Stimulated activated memory B cell treated with anti-CD40 and anti-IgM and Interleukin-4, amounts not matched to agents 10 μg/mL and 1 μg/mL and 100 μg/mL, for 72 hours (primary cell): ENCODE measurements at places on chromosomes 12 and 14.

DNA sequence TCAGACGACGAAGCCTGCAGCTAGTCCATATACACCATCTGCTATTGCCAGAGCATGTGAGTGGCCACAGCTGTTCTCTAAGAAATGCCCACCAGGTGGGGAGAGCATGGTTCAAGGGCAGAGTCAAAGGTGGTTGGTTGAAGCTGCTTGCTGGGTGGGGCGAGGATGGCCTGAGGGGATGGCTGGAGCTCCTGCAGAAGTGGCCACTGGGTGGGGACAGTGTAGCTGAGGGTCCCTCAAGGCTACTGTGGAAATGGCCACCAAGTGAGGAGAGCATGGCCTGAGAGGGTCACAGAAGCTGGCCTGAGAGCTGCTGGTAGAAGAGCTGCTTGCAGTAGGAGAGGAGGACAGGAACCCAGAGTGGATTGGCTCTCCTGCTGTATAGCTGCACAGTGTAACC is 102.4 kb downstream of the AACS start:
- ATAC-seq, result no peak

DNA sequence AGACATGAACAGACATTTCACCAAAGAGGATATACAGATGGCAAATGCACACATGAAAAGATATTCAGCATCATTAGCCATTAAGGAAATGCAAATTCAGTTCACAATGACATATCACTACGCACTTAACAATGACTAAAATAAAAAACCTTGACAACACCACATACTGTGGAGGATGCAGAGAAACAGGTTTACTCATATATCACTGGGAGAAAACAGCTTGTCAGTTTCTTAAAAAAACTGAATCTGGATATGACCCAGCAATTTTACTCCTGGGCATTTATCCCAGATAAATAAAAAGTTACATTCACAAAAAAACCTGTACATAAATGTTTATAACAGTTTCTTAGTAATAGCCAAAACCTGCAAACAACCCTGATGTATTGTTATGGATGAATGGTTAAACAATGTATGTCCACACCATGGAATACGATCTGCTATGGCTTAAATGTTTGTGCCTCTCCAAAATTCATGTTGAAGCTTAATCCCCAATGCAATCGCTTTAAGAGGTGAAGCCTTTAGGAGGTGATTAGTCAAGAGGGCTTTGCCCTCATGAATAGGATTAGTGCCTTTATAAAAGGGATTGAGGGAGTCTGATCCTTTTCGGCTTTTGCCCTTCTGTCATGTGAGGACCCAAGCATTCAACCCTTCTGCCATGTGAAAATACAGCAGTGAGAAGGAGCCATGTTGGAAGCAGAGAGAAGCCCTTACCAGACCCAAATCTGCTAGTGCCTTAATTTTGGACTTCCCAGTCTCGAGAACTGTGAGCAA is 36.0 kb upstream of the PPP4R3A start:
- ATAC-seq, result no peak

DNA sequence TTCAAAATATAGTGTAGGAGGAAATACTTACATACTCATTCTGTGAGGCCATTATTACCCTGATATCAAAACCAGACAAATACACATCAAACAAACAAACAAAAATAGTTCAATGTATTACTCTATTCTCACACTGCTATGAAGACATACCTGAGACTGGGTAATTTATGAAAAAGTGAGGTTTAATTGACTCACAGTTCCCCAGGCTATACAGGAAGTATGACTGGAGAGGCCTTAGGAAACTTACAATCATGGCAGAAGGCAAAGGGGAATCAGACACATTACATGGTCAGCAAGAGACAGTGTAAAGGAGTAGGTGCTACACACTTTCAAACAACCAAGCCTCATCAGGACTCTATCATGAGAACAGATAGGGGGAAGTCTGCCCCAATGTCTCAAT is 1023.2 kb downstream of the TMTC2 start:
- ATAC-seq, result no peak

DNA sequence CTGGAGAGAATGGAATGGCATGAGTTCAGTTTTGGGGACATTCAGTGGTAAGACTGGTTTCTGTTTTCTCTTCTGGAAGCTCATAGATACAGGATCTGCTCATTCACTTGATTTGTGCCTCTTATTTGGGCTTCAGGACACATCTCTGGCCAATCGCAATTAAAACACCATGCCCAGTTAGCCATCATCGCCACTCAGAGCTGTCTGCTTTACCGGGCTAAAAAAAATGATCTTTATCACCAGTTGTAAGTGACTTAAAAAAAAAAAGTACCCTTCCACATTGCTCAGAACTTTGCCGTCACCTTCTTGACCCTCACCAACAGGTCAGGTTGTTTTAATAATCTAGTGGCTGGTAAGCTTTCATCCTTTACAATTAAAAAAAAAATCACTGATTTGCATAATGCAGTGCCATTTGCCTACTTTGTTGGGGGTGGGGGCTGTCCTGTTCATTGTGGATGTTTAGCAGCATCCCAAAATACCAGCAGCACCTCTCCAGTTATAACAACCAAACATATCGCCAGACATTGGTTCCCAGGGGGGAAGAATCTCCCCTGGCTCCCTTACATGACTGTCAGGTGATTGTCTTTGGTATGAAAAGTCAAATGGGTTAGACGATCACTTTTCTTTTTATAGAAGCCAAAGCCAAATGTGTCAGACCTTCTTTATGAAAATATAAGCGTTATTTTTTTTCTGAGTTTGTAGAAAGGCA is 150.1 kb downstream of the PRKCH start:
- ATAC-seq, result peak; percentile 53

DNA sequence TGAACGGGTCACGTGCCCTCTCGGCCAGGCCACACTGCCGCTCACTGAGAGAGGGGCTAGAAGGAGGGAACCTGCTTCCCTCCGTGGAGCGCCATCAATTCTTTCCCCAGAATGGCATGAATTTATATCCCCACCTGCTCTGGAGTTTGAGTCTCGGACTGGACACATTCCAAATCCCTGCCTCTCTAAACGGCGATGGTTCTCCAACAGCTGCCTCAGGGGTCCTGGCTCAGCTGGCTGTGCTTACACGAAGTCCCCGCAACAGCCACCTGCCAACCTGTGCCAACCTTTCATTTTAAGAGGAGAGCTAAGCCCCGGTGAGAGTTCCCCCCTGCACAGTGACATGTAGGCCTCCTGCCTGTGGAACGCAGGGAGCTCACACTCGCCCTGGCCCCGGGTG is 73.2 kb downstream of the RIMBP2 start:
- ATAC-seq, result no peak

GRCh38 chr12:55938826-55939501 is 8.0 kb downstream of the DGKA start:
- ATAC-seq, result no peak

- ATAC-seq, result no peak
Measured at GRCh38 chr12:28032811-28033537, 60.4 kb upstream of the PTHLH start.

- no peak for ATAC-seq
Measured at GRCh38 chr14:99079061-99079727, 192.8 kb downstream of the BCL11B start.

DNA sequence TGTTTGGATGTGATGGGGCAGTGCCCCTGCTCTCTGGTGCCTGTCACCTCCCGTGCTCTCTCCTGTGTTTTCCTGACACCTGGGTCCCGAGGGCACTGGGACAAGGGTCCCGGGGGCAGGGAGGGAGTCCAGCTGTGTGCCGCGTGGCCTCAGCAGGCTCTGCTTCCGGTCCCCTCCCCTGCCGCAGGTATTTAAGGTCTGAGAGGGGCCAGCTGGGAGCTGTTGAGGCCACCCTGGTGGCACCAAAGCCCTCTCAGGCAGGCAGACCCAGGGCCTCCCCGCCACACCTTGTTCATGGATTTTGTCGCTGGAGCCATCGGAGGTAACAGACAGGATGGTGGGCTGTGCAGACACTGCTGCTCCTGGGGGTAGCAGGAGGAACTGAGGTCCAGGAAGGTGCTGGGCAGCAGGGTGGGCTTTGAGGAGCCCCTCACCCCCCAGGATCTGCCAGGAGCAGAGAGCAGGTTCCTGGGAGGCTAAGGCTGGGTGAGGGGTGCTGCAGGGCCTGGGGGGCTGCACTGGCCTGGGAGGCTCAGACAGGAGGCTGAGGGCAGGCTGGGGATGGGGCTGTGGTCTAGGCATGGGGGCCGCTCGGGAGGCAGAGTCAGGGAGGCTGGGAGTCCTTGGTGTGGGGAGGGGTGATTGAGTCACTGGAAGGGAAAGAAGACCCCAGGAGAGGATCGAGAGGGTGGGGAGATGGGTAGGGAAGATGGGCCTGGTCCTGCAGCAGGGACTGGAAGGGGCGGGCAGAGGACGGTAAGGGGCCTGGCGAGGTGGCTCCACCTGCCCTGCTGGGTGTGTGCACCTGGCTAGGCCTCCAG is at the start of gene SLC25A47:
TSS of gene SLC25A47 (plus strand) at position 219 of the 821 bp plus-strand sequence. CDS start at position 295, 76 bp downstream.
- ATAC-seq, result no peak

GRCh38 chr14:21093769-21094681 is 4.4 kb downstream of the ZNF219 start:
- ATAC-seq, result no peak

GRCh38 chr12:21710958-21711775 is 53.5 kb upstream of the LDHB start:
- no peak for ATAC-seq

DNA sequence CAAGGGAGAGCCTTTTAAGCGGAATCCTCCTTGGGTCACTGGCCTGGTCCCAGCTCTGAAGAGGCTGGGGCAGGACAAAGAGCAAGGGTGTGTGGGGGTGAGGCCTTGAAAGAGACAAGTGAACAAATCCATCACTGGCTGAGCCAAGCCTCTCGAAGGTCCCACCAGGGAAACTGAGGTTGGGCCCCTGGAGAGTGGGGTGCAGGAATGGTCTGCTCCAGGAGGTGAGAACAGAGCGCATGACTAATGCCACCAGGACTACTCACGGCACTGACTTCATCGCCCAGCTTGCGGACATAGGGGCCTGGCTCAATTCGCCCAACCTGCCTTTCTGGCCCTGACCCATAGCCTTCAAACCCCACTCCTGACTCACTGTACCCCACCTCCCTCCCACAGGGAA is 19.2 kb upstream of the DEGS2 start:
- no peak for ATAC-seq

- no peak for ATAC-seq
Measured at GRCh38 chr12:105552056-105552455, 221.6 kb downstream of the C12orf75 start.

DNA sequence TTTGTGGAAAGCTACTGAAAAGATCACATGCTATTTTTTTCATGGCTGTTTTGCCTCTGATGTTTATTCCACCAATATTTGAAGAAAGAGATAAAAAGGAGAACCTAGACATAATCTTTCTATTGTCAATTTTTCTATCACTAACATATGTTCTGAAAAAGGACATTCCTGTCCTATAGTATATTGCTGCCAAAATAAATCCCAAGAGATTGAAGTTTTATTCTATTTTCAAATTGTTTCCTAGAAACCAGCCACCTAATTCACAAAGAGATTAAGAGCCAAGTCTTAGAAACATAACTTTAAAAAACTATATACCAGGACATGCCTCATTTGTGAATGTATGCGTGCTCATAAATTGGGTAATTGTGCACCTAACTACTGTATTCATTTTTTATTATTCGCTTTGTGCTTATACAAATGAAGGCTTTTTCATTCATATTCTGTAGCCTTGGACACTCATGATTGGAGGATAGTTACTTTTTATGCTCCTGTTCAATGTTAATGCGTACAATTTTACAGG is 200.7 kb downstream of the FUT8 start:
- ATAC-seq, result no peak

DNA sequence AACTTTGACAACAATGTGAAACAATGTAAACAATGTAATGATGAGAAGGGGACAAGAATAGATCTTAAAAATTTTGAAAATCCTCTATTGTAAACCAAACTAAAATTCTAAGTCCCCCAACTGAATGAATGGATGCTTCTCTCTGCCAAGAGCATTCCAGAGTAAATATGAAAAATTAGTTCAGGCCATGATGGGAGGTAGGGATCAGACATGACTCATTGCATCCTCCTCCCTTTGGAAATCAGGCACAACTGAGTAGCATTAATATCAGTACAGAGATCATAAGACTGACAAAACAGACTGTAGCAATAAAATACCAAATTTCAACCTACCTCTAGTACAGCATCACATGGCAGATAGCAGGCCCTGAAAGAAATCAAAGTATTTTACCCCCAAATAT is 559.9 kb downstream of the C12orf50 start:
- no peak for ATAC-seq

DNA sequence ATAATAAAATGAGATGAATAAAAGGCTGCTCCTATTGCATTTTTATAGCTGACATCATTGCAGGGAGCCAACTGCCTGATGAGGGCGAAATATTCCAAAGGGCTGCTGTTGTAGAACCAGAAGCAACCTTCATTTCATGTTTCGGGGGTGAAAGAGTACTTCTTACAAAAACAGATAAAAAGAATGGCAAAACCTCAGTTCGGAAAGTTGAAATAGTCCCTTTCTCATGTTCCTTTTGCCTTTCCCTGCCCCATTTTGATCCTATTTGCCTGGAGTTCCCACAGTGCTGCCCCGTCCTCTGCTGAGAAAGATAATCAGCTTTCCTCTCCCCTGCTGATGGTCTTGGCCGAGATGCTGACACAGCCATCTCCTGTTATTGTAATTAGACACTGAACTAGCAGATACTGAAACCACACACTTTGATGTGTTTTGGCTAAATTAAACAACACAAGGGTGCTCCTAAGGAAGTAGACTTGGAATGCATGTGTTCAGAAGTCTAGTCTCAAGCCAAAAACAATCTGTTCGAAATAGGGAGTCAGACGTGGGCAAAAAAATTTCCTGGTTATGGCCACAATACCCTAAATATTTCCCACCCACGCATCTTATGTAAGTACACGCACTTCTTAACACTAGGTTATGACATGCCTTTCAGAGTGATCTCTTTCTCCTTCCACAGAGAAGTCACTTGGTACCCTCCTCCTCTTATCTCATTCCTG is 117.2 kb downstream of the PPM1H start:
- ATAC-seq, result no peak

GRCh38 chr12:95548539-95549391 is 2.5 kb downstream of the USP44 start:
- peak; percentile 94 for ATAC-seq

- no peak for ATAC-seq
Measured at GRCh38 chr12:112537710-112538396, 119.1 kb downstream of the PTPN11 start.

GRCh38 chr12:124369055-124369826 is 74.3 kb downstream of the RFLNA start:
- no peak for ATAC-seq

DNA sequence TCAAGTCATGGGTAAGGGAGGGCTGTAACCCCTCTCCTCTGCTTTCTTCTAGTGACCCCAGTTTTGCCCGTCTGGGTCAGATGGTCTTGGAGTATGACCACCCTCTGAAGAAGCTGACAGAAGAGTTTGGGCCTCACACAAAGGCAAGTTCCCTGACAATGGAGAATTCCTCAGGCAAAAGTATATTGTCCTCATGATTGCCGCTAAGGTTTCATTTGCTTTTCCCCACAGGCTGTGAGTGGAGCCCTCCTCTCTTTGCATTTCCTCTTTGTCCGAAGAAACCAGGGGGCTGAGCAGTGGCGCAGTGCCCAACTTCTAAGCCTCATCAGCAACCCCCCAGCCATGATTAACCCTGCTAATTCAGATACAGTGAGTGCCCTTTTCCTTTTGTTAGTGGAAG is 12.1 kb downstream of the NCKAP1L start:
- ATAC-seq, result no peak

GRCh38 chr12:61308220-61308619 is 952.0 kb upstream of the USP15 start:
- no peak for ATAC-seq

- ATAC-seq, result no peak
Measured at GRCh38 chr14:99986396-99986795, 78.8 kb upstream of the EVL start.

- ATAC-seq, result no peak
Measured at GRCh38 chr14:84432676-84433075, 1097.3 kb upstream of the FLRT2 start.
